ENCODE measurements at places on chromosomes 11 and 22. TPM values are rescaled to one million over a fixed set of nuclear protein-coding genes. Genes with fewer than 3 reads are reported as not detected.

MYO7A gene
- 0.06 TPM for total RNA-seq

DNA sequence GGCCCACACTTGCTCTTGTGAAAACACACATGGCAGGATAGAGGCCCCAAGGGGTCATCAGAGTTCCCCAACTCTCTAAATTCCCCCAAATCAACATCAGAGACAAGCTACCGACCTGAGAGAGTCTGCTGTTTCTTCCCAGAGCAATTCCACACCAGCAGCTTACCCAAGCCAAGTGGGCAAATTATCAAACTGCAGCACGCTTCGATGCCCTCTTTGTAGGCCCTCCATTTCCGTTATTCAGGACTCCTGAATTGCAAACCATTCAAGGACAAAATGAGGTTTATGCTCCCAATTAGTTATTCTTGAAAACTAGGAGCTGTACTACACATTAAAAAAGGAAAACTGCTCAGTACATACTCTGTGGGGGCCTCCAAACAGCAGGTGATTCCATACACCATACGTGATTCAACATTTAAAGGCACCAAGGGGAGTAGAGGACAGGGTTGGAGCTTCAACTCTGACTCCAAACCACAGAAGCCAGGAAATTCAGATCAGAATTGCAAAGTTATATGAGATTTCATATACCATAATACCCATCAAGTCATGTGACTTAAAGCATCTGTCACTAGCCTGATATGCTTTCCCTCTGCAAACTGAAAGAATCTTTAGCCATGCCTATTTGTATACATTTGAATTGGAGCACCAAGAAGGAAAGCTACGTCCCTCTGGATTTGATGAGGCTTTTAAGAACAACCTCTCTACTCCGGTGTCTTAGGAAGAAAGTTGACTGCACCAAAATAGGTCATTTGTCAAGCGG, 234.8 kb downstream of the CADM1 start:
- H3K4me1 ChIP-seq: no peaks in the 10 kb centered on the region
- peaks cover 1% of the 10 kb centered on the region for H3K27me3 ChIP-seq
- no peaks in the 10 kb centered on the region for H3K36me3 ChIP-seq
- no peak for DNase-seq
- no peak overlapping the region for H3K4me3 ChIP-seq
- H3K27ac ChIP-seq: no peak overlapping the region

DNA sequence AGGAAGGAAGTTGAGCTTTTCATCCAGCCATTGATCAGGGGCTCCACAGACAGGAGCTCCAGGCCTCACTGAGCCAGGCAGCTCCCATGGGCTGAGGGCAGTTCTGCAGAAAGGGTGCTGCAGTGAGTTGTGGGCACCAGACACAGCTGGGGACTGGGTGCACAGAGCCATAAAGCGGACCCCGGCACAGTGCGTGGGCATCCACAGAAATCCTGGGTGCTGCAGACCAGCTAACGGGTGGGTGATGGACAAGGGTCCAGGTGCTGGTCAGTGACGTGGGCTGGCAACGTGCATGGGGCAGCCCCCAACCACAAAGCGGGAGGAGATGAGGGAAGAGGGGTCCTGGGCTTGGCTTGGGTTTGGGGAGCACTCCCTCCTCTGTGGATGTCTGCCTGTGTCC, 19.4 kb upstream of the GAL start:
- H3K4me3 ChIP-seq: no peak overlapping the region
- H3K4me1 ChIP-seq: no peaks in the 10 kb centered on the region
- H3K36me3 ChIP-seq: no peaks in the 10 kb centered on the region
- no peak overlapping the region for H3K27ac ChIP-seq
- peaks cover 18% of the 10 kb centered on the region for H3K27me3 ChIP-seq

SYT7 gene
- not detected for total RNA-seq

DNA sequence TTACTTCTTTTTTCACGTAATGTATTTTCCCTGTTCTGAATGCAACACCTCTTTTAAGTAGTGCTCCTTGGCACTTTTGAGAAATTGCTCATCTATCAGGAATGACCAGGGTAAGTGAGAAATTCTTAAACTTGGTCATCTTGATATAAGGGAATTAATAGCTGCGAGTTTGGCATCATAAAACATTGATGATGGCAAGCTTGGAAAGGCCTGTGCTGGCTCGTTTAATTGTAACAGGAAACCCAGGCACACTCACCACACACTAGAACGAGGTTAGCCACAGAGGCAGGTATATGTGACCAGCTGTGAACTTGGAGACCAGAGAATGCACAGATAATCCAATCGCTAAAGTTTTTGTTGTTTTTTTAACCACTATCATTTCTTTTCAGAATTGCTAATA, 24.3 kb downstream of the FAM118A start:
- peaks cover 18% of the 10 kb centered on the region for H3K36me3 ChIP-seq
- no peak overlapping the region for H3K27ac ChIP-seq
- H3K4me3 ChIP-seq: no peak overlapping the region
- H3K4me1 ChIP-seq: no peaks in the 10 kb centered on the region

DNA sequence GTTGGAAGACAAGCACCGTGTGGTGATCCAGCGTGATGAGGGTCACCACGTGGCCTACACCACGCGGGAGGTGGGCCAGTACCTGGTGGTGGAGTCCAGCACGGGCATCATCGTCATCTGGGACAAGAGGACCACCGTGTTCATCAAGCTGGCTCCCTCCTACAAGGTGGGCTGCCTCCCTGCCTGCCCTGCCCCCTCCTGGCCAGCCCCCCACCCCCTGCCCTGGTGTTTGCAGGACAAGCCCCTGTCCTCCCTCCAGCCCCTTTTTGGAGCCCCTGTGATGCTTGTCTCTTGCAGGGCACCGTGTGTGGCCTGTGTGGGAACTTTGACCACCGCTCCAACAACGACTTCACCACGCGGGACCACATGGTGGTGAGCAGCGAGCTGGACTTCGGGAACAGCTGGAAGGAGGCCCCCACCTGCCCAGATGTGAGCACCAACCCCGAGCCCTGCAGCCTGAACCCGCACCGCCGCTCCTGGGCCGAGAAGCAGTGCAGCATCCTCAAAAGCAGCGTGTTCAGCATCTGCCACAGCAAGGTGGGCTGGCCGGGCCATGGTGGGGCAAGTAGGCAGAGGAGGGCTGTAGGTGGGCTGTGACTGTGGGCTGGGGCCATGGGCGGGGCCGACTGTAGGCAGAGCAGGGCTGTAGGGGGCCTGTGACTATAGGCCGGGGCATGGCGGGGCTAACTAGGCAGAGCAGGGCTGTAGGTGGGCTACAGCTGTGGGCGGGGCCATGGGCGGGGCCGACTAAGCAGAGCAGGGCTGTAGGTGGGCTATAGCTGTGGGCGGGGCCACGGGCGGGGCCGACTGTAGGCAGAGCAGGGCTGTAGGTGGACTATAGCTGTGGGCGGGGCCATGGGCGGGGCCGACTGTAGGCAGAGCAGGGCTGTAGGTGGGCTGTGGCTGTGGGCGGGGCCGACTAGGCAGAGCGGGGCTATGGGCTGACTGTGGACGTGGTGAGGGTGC, 13.6 kb downstream of the MUC2 start:
- H3K27me3 ChIP-seq: peaks cover under 1% of the 10 kb centered on the region
- H3K27ac ChIP-seq: no peak overlapping the region
- H3K4me3 ChIP-seq: no peak overlapping the region

- no peak for DNase-seq
- no peak overlapping the region for H3K4me3 ChIP-seq
- H3K4me1 ChIP-seq: peaks cover 32% of the 10 kb centered on the region
These were observed 9.6 kb downstream of the CHST1 start for GRCh38 chr11:45655831-45656230.

DNA sequence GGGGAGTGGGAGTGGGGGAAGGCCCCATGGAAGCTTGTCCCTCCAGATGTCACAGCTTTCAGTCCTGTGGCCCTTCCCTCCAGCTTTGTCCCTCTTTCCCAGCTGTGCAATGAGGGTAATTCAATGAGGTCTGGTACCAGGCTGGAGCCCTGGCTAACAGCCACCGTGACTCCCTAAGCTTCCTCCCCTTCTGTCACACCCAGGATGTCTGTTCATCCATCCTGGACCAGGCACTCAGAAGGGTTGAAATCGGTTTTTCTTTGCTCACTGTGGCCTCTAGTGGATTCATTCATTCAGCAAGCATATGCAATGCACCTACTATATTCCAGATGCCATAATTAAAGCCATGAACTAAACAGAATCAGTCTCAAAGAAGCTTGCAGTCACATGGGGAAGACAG, 38.7 kb downstream of the SYT13 start:
- H3K4me3 ChIP-seq: no peak overlapping the region
- peaks cover 41% of the 10 kb centered on the region for H3K27me3 ChIP-seq
- no peaks in the 10 kb centered on the region for H3K36me3 ChIP-seq
- no peak overlapping the region for H3K27ac ChIP-seq
- H3K4me1 ChIP-seq: no peaks in the 10 kb centered on the region

DNA sequence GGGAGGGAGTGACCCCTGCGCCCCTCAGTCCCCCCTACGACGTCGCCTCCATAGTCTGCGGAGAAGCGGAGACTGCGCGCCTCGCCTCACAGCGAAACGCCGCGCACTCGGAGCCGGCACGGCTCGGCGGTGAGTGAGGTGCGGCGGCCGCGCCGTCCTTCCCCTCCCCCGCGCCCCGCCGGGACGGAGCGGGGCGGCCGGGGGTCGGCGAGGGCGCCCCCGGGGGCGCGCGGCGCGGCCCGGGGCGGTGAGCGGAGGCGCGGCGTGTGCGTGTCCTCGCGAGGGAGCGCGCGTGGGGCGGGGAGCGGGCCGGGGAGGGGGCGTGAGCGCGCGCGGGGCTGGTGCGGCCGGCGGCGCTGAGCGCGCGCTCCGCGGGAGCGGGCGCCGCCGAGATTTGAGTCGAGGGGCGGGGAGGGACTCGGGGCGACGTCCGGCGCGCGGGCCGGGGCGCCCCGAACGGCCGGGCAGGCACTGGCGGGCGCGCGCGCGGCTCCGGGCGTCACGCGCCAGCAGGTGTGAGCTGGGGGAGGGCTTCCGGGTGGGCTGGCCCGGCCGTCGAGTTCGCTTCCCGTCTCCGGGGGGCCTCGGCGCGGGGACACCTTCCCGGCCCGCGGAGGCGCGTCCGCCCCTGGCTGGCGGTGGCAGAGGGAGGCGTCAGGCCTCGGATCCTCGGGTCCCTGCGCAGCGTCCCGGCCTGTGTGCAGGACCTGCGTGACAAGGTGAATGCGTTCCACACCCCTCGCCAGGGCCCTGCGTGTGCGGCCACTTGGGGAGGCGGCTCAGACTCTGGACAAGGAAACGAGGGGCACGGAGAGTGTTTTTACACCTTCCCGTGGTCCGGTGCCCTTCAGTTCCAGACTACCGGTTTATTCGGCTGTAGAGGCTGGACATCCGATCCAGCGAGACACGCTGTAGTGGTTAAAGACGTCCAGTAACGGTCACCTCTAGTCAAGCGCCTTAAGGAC, 50.4 kb downstream of the FAM83F start:
- peak overlapping the region; percentile 97 for H3K27ac ChIP-seq
- H3K4me1 ChIP-seq: peaks cover 27% of the 10 kb centered on the region
- no peak for DNase-seq
- H3K27me3 ChIP-seq: peaks cover 9% of the 10 kb centered on the region
- no peaks in the 10 kb centered on the region for H3K36me3 ChIP-seq

DNA sequence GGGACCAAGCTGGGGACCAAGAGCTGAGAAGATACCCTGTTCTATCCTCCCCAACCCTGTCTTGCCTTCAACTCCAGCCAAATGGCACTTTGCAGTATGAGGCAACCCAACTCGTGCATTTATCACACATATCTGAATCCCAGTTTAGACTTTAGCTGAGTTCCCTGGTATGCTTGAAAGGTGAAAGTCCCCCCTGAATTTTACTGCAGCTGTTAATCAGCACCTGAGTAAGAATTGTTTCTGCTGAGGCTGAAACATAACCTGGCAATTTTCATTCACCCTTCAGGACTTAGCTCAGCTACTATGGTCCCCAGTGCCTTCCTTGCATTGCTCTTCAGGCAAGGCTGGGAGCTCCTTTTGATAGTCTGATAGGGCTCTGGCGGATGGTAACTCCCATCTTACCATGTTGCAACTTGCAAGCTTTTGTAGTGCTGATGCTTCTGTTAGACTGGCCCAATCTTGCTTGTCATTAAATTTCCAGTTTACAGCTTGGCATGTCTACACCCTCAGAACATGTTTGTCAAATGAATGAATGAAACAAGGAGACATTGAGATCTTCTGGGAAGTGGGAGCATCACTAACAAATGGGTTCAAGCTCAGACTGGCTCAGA, 64.0 kb upstream of the SLC6A5 start:
- H3K27ac ChIP-seq: no peak overlapping the region
- peaks cover 5% of the 10 kb centered on the region for H3K4me1 ChIP-seq
- DNase-seq: no peak
- H3K4me3 ChIP-seq: no peak overlapping the region

DNA sequence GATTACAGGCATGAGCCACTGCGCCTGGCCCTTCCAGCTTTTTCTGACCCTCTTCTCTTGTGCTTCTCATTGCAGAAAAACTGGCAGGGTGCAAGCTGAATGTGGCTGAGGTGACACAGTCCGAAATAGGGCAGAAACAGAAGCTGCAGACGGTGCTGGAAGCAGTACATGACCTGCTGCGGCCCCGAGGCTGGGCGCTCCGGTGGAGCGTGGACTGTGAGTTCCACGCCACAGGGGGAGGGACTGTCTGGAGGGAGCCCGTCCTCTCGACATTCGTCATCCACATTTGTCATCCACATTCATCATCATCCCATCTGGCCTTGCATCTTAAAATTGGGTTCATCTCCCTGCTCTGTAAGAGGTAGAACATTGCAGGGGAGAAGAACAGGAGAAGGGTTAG, 49.3 kb upstream of the PARVG start:
- DNase-seq: no peak
- H3K27ac ChIP-seq: no peak overlapping the region
- H3K4me1 ChIP-seq: peaks cover 6% of the 10 kb centered on the region
- no peak overlapping the region for H3K4me3 ChIP-seq
- H3K27me3 ChIP-seq: no peaks in the 10 kb centered on the region

CYP2D6 gene
- total RNA-seq: 0.11 TPM

DNA sequence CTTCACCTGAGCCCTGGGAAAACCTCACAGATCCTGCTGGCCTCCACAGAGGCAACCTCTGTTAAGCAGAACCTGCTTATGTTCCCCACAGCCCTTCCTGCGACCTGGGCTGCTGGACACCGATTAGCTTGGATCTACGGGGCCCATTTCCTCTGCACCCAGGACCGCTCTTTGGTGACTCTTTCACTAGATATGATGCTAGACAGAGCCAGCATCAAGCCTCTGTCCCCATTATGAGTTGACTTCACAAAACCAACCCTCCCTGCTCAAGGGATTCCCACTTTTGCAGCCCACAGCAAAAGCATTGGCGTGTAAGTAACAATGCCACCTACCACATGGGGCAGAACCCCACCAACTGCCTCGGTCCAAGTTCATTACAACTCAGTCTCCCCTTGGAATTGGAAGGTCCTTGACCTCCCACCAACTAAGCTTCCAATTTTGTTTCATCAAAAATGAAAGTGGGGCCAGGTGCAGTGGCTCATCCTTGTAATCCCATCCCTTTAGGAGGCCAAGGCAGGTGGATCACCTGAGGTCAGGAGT, 15.2 kb upstream of the TMPRSS4 start:
- peaks cover 32% of the 10 kb centered on the region for H3K27me3 ChIP-seq
- H3K4me3 ChIP-seq: no peak overlapping the region
- no peaks in the 10 kb centered on the region for H3K4me1 ChIP-seq
- no peak overlapping the region for H3K27ac ChIP-seq

GRCh38 chr11:10866893-10867331, 9.1 kb upstream of the ZBED5 start:
- DNase-seq: peak; percentile 68
- peak overlapping the region; percentile 75 for H3K27ac ChIP-seq
- peak overlapping the region; percentile 31 for H3K4me3 ChIP-seq
- H3K4me1 ChIP-seq: peaks cover 51% of the 10 kb centered on the region

MMP27 gene
- not detected for total RNA-seq

OLFML1 gene
- total RNA-seq: not detected

Data from HFFc6 (cell line).